Natural killer cell treated with Interleukin-12 subunit alpha and Interleukin-12 subunit beta and Interleukin-15 and Interleukin-18, amount 100 ng/mL, for 72 hours (primary cell): ENCODE measurements at places on chromosomes 13 and 19.

DNA sequence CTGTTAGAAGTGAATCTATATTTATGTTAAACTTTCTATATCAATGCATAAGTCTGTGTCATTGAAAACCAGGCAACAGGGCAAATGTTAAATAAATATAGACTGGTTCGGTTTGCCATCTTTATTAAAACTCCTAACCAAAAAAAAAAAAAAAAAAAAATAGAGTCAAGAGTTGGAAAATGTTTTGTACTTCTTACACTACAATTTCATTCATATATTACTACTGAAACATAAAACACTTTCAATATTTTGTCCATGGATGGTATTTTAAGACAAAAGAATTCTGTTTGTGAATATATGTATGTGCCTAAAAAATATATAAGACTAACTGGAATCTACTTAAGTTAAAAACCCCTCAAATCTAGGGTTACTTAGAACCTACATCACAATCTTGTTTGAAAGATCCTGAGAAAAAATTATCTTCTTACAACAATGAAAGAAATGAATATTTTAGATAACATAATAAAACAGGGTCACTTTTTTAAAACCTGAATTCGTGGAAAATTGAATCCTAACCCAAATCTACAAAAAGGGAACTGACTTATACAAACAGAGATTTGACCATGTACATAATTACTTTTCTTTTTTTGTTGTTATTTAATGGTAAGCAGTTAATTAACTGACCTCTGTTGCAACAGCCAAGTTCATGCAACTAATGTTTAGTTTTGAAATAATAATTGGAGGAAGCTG, 5.1 kb downstream of the DACH1 start:
- no peak for DNase-seq

GRCh38 chr13:83975655-83976165, 93.4 kb upstream of the SLITRK1 start:
- DNase-seq = no peak

- DNase-seq = no peak
Measured at GRCh38 chr13:50069261-50069660, 54.0 kb downstream of the KCNRG start.

GRCh38 chr19:2191456-2192310, 27.9 kb downstream of the DOT1L start:
- no peak for DNase-seq

DNA sequence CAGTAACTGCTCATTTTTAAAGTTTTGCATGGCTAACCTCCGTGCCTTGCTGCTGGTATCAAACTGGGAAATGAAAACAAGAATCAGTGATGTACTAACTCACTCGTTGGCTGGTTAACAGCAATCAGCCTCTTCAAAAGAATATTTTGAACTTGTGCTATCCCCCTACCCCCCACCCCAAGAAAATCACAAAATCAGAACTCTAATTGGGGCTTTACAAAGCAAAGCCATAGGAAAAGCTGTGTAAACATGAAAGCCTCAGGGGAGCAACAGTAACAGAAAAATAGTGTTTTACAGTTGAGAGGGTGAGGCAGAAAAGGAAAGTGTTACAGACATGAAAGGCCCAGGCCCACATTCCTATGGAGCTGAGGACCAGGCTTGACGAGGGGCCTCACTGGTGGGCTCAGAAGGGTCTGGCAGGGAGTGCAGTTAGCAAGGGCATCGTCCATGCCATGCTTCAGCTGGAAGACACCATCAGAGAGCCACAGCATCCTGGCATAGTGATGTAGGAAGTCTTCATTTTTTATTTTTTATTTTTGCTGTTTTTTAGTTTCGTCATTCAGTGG, 217.6 kb downstream of the PCCA start:
- DNase-seq = no peak

DNA sequence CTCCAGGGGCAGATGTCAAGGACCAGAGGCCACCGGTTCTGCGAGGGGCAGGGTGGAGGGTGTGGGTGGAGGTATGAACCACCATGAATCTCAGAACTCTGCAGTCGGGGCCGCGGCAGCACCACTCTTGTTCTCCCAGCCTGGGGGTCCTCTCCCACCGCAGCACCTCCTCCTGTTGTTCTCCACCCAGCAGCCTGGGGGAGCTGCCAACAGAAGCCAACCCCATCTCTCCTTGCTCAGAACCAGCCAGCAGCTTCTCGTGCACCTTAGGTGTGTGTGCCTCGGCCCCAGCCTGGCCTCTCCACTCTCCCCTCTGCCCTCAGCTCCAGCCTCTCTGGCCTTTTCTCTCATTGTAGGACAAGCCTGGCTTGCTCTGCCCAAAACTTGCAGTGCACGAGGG, 31.9 kb upstream of the CCNE1 start:
- DNase-seq = no peak

DNA sequence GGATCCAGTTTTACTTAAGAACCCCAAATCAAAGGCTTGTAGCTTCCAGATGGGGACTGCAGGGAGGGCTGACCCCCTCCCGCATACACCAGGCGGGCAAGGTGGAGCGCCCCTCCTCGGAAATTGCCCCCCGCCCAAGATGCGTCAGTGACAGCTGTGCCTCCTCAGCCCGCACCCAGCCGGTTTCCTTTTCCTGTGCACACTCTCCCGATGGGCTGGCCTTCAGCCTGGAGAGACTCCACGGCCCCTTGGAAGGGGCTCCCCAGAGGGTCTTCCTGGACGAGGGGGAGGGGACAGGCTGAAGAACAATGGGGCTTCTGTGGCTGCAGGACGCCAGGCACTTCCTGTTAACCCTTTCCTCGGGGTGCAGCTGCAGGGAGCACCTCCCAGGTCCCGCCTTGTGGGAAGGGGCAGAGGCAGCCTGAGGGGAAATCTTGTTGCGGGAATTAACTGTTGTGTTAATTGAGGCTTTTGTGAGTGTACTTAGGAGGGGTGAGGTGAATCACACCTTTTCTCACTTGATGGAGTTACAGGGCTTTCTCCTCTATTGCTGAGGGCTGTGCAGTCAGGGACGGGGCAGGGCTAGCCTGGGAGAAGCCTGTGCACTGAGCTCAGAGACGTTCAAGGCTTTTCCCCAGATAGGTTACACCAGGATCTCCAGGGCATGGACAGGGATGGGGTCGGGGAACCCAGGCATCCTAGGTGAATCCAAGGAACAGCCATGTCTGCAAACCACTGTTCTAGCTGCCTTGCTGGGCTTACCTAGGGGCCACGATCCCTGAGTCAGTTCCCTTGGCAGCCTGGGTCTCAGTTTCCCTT, 14.3 kb downstream of the IER2 start:
- no peak for DNase-seq

GRCh38 chr13:60226507-60226906, 62.8 kb upstream of the DIAPH3 start:
- no peak for DNase-seq

DNA sequence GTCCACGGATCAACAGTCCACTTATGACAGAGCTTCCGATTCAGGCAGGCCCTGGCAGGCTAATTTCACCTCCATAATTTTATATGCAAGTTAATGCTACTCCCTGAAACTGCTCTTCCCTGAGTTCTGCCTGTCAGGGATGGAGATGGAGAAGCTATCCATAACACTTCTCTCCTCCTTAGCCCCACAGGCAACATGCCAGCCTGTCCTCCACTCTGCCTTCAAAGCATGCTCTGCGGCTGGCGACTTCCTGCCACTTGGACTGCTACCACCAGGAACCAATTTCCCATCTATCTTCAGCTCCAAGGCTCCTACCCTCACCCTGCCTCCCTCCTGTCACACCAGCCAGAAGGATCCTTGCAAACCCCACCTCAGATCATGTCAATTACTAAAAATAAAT, 35.4 kb downstream of the GSX1 start:
- DNase-seq = no peak

DNA sequence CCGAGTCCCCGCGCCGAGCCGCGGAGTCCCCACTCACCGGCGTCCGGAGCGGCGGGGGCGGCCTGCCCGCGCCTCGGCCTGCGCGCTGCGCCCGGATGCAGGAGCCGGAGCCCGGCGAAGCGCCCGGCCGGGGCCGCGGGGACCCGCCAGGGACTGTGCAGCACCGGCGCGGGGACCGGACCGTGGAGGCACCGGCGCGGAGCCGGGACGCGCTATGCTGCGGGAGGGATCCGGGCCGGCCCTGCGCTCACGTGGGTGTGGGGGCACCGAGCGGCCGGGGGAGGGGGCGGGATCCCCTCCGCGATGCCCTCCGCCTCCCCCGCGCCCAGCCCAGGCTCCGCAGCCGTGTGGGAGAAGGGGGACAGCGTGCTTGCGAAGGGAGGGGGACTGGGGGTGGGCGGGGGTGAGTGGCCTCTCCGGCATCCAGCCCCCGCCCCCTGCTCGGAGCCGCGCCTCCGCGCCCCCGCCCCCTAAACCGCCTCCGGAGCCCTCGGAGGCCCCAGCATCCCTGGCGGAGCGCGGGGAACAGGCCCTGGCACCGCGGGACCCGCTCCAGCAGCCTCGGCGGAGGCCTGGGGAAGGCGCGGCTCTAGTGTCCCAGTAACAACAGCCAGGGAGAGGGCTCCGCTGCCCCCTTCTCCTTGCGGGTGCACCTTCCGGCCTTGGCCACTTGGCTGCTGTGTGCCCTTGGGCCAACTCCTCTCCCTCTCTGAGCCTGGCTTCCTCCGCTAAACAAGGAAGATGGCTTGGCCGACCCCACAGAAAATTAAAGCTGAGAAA, at the start of gene SLC1A6:
Gene SLC1A6, minus strand, starts transcription at position 389 of the 780 bp plus-strand sequence. CDS start 6,954 bp downstream, outside the sequence.
- no peak for DNase-seq

DNA sequence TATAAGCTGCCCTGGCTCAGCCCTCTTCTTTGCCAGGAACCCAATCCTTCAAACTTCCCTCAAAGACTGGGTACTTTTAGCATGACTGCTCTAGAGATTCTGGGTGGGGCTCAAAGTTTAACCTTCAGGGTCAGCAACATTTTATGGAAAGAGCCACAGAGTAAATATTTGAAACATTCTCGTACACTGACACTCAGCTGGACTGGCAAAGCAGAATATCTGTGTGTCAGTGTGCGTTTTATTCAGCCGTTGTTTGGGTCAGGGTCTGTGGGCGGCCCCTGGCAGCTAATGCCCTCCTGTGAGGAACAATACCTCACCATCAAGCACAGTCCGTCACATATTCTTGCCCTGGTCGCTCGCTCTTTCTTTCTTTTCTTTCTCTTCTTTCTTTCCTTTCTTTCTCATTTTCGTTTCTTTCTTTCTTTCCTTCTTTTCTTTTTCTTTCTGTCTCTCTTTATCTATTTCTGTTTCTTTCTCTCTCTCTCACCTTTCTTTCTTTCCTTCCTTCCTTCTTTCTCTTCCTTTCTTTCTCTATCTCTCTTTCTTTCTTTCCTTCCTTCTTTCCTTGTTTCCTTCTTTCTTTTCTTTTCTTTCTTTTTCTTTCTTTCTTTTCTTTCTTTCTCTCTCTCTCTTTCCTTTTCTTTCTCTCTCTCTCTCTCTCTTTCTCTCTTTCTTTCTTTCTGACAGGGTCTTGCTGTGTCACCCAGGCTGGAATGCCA, 10.7 kb downstream of the DPRX start:
- DNase-seq = no peak

GRCh38 chr13:100476963-100477362, 111.6 kb downstream of the GGACT start:
- DNase-seq = no peak

DNA sequence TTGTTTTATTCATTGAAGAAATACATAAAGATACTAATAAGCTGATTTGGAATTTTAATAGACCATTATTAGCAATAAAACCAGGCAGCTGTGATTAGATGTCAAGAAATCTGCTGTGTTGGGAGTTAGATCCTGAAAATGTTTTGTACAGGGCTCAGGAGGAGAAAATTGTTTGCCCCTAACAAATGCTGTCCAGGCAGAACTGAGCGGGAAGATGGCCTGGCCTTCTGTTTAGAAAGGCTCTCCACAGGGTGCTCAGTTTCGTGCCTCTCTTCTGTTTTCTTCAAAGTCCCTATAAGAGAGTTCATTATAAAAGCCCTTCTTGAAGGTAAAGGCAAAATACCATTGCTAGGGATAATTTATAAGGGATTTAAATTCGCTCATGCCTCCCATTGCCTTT, 64.1 kb downstream of the ERCC5 start:
- DNase-seq = no peak

- no peak for DNase-seq
Measured at GRCh38 chr13:100274942-100275506, 186.1 kb downstream of the PCCA start.
